ENCODE measurements at places on chromosomes 13 and 19.
A peak's percentile ranks its signal among the peaks of the same experiment; 100 is the strongest.

DNA sequence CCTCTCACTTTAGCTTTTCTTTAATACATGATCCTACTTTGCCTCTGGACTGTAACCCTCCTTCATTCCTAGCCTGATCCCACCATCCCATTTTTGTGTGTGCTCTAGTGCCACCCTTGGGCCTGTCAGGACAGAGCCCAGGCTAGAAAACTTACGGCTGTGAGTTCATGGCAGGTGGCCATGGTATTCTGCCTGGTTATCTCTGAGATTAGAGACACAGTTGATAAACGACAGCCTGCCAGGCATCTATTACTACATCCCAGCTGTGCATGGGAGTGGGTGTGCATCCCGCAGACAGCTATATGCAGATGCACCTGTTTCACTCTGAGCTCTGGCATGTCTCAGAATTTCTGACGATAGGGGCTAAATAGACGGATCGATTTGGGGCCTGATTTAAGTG, 110.9 kb downstream of the HS6ST3 start:
- DNase-seq: no peak

DNA sequence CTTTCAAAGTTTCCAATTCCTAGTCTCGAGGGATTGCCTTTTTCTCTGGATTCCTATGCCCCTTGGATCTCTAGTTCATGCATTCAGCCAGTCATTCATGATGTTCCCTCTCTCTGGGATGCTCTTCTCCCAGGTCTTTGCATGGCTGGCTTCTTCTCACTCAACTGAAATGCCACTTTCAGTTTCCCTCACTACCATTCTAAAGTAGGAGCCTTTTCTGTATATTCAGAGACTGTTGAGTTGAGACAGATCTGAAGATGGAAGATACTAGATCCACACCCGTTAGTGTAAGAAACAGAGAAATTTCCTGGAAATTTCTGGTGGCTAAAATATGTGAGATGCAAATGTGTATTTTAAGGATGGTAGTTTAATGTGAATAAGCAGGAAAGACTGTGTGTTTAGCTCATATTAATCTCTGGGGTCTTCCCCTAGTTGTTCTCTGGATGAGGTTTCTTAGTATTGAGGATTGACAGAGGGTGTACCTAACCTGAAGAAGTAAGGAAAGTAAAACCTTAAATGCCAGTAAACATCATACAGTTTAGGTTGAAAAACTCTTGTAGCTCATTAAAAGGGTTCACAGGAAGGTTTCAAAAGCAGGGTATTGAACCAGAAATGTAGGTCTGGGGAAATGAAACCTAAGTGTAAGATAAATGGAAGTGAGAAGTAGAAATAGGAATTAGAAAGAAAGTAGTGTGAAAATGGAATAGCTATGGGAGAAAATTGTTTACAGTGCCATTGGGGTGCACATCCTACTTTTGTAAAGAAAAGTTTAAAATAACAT, 331.3 kb downstream of the NDFIP2 start:
- DNase-seq: no peak

- no peak for DNase-seq
Observed at GRCh38 chr13:76385586-76385985, 500.6 kb downstream of the KCTD12 start.

GRCh38 chr19:18219911-18220631, 6.2 kb downstream of the PDE4C start:
- DNase-seq: no peak

- DNase-seq: no peak
Observed at GRCh38 chr13:106489849-106490568, 45.5 kb downstream of the EFNB2 start.

DNA sequence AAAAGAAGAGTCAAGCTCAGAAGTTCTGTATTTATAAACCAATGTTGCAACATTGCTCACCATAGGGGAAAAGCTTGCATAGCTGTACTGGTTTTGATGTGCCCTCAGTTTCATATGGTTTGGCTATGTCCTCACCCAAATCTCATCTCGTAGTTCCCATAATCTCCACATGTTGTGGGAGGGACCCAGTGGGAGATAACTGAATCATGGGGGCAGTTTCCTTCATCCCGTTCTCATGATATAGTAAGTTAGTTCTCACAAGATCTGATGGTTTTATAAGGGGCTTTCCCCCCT, 73.9 kb downstream of the TNFRSF19 start:
- no peak for DNase-seq

GRCh38 chr19:5690955-5691821, 1.1 kb downstream of the RPL36 start:
- DNase-seq: peak; percentile 54

DNA sequence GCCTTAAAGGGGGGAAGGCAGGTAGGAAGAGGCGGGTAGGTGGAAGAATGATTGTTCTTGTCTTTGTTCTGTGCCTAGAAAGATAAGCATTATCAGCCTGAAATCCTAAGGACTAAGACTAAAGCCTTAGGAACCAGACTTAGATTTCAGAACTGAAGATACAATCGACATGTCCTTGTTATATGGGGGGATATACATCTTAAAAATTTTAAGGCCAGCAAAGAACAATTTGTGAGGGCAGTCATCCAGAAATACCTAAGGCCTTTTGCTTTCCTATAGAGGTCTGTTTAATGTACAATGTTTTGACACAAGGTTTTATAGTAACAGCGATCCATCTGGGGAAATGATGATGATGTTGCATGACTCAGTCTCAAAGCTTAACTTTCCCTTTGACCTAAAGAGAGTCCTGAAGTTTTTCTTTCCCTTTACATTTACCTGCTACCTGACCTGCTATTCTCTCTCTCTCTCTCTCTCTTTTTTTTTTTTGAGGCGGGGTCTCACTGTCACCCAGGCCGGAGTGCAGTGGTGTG, 20.2 kb upstream of the CEACAM6 start:
- no peak for DNase-seq

- no peak for DNase-seq
Observed at GRCh38 chr13:21142766-21143165, 33.6 kb downstream of the SKA3 start.

- no peak for DNase-seq
Observed at GRCh38 chr13:79477968-79478367, 3.0 kb upstream of the NDFIP2 start.

- DNase-seq: no peak
Observed at GRCh38 chr19:54608205-54608604, 14.8 kb downstream of the LILRA1 start.

GRCh38 chr13:77528834-77529500, 6.5 kb upstream of the SCEL start:
- no peak for DNase-seq

GRCh38 chr13:77431449-77431848, 104.1 kb upstream of the SCEL start:
- no peak for DNase-seq

GRCh38 chr19:53809518-53810186, 14.5 kb downstream of the NLRP12 start:
- DNase-seq: no peak

DNA sequence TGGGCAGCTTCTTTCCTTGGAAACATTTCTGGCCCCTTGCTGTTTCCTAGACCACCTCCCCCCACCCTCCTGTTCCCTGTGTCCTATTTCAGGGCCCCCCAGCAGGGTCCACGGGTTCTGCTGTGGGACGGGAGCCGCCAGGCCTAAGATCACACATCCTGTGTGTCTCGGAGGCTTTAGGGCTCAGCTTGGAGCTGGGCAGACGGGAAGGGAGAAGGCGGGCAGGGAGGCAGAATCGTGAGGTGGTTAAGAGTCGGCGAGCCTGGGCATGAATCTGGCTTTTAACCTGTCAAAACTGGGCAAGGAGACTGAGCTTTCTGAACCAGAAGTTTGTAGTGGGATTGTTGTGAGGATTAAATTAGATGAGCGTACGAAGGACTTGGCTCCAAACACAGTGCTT, 4.8 kb downstream of the KCNC3 start:
- no peak for DNase-seq

- DNase-seq: no peak
Observed at GRCh38 chr19:1136201-1136600, 32.4 kb downstream of the GPX4 start.

DNA sequence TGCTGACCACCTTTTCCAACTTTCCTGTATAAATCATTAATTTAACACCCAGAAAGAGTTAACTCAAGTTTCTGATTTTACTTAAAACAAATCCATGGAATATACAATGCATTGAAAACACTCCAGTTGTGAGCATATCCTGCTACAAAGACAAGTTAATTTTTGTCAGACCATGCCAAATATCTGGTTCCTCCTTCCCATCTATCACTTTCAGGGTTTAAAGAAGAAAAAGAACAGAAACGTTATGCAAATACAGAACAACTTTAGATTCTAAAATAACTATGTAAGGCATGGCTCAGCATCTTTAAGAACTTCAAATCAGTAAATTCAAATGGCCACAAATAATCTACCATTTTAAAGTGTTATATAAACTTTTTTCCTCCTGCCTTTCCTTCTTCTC, 14.9 kb downstream of the MRPS31 start:
- DNase-seq: no peak

GRCh38 chr13:93965587-93965986, 513.9 kb downstream of the DCT start:
- no peak for DNase-seq

- no peak for DNase-seq
Observed at GRCh38 chr13:34762312-34762711, 179.8 kb upstream of the NBEA start.

- no peak for DNase-seq
Observed at GRCh38 chr19:18119013-18119716, 21.6 kb downstream of the MAST3 start.

DNA sequence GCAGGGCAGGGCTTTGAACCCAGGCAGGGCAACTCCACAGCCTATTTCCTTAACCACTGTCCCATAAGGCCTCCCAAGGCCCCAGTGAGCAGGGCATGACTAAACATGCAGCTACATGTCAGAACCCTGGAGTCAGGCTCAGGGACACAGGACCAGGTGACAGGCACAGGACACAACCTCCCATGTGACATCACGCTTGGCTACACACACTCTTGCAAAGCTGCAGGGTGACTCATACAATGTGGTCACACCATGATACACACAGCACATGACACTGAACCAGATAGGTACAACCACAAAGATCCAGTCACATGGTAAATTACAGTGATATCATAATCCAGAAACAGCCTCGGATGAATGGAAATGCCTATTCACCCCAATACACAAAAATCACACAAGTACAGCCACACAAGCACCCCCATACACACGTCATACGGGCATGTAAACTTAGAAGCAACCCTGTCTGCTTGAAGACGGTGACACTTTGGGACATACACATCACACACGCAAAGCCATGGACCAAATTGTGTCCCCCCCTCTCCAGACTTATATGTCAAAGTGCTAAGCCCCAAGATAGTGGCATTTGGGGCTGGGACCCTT, 14.5 kb downstream of the KLK4 start:
- DNase-seq: peak; percentile 77

Data from memory B cell (primary cell).